ENCODE measurements at places on chromosomes 5 and 9. TPM values are rescaled to one million over a fixed set of nuclear protein-coding genes. Genes with fewer than 3 reads are reported as not detected.

Gene PRRX2
- not detected for total RNA-seq

Gene TMEM215
- 3.0 TPM for total RNA-seq

DNA sequence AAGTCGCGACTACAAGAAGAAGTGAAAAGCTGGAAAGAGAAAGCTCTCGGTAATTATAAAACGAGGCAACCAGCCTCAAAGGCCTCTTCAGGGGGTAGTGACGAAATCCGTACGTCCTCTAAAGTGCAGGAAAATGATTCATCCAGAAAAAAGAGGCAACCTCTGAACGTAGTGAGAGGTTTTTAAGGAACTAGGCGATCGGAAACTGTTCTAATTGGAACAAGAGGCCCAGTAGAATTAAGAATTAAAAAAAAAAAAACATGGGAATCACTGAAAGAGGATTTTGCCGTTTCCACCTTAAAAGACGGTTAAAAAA, 1.0 kb downstream of the CSNK1A1 start:
- H3K36me3 ChIP-seq = peaks cover 11% of the 10 kb centered on the region
- no peaks in the 10 kb centered on the region for H3K27me3 ChIP-seq
- peak overlapping the region; percentile 98 for H3K4me3 ChIP-seq

Gene SPINK13
- not detected for total RNA-seq

DNA sequence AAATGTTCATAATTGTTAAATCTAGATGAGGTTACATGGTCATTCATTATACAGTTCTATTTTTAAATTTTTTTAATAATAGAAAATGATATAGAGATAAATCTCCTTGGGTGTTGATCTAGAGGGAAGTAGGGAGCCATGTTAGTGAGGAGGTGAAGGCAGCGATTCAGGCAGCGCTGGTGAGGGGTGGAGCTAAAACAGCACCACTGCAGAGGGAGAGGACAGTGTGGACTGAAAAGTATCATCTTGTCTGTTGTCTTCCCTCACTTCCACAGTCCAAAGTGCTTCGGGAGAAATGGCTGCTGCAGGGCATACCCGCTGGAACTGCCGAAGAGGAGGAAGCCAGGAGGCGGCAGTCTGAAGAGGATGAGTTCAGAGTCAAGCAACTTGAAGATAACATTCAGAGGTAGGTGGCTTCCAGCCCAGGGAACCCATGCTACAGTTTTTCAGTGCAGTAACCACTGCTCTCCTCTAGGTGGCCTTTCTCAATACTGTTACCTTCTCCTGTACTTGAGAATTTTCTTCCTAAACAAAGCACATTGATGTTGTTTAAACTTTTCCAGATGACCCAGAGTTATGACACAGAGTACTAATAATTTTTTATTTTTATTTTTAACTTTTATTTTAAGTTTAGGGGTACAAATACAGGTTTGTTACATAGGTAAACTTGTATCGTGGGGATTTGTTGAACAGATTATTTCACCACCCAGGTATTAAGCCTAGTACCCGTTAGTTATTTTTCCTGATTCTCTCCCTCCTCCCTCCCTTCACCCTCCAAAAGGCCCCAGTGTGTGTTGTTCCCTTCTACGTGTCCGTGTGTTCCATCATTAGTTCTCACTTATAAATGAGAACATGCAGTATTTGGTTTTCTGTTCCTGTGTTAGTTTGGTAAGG, 100.5 kb downstream of the PALM2AKAP2 start:
- H3K27me3 ChIP-seq = no peaks in the 10 kb centered on the region
- H3K36me3 ChIP-seq = peaks cover 5% of the 10 kb centered on the region

Gene PCDHB9
- total RNA-seq = 3.6 TPM

Gene NFIL3
- total RNA-seq = 37.5 TPM

DNA sequence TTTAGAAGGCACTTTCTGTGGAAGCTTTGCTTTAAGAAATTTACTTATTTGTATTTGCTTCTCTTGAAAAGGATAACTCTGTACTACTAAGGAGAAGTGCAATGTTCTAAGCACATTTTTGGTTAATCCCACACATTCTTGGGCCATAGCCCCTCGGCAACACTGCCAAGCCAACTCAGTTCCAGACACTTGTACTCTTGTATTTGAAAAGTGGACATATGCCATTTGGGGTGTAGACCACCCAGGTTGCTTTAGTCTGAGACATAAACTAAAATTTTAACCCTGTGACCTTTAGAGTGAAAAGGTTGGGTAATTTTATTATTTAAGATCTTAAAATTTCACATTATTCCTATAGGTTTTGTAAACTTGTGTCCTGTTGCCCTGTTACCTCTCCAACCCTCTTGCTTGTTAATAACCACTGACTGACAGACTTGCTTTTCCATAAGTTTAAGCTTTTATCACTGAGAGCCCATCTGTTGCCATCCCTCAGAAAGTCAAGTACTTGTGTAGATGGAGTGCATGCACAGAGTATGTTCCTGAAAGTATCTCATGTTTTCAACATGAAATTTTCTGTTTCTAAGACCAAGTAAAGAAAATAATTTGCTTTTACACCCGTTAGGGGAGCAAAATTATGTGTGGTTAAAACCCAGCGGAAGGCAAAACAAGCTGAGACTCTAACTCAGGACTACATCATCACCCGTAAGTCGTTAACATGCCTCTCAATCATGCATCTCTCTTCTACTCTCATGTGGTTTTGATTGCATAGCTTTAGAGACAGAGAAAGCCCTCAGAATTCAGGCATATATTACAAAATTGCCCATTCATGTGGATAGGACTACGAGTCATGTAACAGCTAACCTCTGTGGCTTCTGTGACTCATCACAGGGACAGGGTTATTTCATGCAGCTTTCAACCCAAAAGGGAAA, 117.3 kb downstream of the GDNF start:
- peaks cover 54% of the 10 kb centered on the region for H3K4me1 ChIP-seq
- peak; percentile 99 for DNase-seq
- no peak overlapping the region for H3K4me3 ChIP-seq
- peaks cover 5% of the 10 kb centered on the region for H3K36me3 ChIP-seq
- H3K27ac ChIP-seq = peak overlapping the region; percentile 89
- H3K27me3 ChIP-seq = no peaks in the 10 kb centered on the region

DNA sequence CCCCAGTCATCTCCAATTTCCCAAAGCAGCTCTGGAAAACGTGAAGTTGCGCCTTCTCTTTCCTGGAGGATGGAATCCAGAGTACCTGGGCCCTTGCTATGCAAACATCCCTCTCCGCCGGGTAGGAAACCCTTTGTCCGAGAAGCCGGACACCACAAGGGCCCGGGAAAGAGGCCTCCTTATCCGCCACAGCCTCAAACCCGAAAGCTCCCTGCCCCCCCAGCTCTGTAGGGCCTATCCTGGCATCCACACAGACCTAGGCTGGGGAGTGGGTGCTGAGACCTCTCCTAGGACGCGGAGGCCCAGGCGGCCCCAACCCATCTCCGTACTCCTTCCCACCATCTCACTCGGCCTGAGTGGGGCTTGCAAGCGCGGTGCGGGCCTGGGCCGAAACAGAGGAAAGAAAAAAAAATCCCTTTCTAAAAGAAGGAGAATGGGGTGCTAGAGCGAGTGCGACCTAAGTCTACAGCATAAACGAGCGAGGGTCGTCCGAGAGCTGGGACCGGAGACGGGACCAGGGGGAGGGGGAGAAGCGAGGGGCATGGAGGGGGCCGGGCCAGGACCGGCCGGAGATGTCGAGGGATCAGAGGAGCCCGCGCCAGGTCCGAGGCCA, 624 bp downstream of the FBXW11 start:
- no peaks in the 10 kb centered on the region for H3K27me3 ChIP-seq
- no peak for DNase-seq
- H3K4me1 ChIP-seq = peaks cover 49% of the 10 kb centered on the region
- peak overlapping the region; percentile 98 for H3K27ac ChIP-seq

Gene CD14
- 0.34 TPM for total RNA-seq

DNA sequence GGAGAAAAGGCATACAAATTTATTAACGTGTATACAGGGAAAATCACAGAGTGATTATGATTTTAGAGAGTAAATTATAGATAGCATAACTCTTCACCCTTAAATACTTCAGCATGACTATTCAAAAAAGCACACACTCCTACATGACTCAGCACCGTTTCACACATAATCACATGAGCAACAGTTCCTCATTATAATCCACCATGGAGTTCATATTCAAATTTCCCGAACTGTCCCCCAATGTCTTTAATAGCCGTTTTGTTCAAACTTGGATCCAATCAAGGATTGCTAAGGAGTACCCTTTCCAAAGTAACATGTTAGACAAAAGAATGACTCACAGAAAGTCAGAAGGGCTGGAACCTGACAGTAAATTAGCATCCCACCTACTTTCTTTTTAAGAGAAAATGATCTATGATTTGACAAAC, 32.1 kb downstream of the RAPGEF1 start:
- H3K4me3 ChIP-seq = no peak overlapping the region
- H3K4me1 ChIP-seq = peaks cover 18% of the 10 kb centered on the region
- no peaks in the 10 kb centered on the region for H3K36me3 ChIP-seq
- DNase-seq = peak; percentile 79

GRCh38 chr5:64700765-64701164, 10.5 kb downstream of the SHISAL2B start:
- H3K4me3 ChIP-seq = no peak overlapping the region
- no peaks in the 10 kb centered on the region for H3K27me3 ChIP-seq
- DNase-seq = no peak
- no peaks in the 10 kb centered on the region for H3K4me1 ChIP-seq

- peaks cover 10% of the 10 kb centered on the region for H3K4me1 ChIP-seq
- peaks cover 3% of the 10 kb centered on the region for H3K36me3 ChIP-seq
- H3K27ac ChIP-seq = peak overlapping the region; percentile 88
- peak overlapping the region; percentile 88 for H3K4me3 ChIP-seq
Observed at GRCh38 chr5:40754381-40755092, 1.2 kb downstream of the TTC33 start.

- H3K36me3 ChIP-seq = no peaks in the 10 kb centered on the region
- H3K27me3 ChIP-seq = no peaks in the 10 kb centered on the region
- no peak overlapping the region for H3K27ac ChIP-seq
- H3K4me3 ChIP-seq = no peak overlapping the region
Observed at GRCh38 chr5:57041570-57041969, 89.6 kb upstream of the MIER3 start.

Gene ARHGEF37
- total RNA-seq = 1.4 TPM

GRCh38 chr5:16549491-16550206, 67.1 kb downstream of the RETREG1 start:
- peaks cover 5% of the 10 kb centered on the region for H3K4me1 ChIP-seq

Gene PCDHGA6
- total RNA-seq = 0.41 TPM

DNA sequence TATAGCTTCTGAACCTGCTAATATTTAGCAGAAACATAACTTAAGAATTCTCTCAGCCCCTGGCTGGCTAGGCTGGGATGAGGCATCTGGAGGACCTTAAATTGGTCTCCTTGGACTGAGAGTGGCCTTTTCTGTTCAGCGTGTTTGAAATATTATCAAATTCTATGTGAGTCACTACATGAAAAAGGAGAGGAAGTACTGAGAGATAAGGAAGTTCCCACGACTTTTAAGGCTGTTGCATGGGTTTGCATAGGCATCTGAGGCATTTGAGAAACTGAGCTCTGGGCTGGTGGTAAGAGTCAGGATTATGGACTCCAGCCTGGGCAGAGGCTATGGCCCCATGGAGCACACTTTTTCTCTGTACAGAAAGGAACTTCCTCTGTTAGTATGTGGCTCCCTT, 816.2 kb upstream of the GRAMD2B start:
- H3K27ac ChIP-seq = no peak overlapping the region
- H3K4me3 ChIP-seq = no peak overlapping the region
- H3K27me3 ChIP-seq = no peaks in the 10 kb centered on the region
- peak; percentile 91 for DNase-seq

- H3K36me3 ChIP-seq = peaks cover 12% of the 10 kb centered on the region
- H3K4me3 ChIP-seq = no peak overlapping the region
- H3K4me1 ChIP-seq = peaks cover 15% of the 10 kb centered on the region
- H3K27ac ChIP-seq = no peak overlapping the region
- no peak for DNase-seq
- H3K27me3 ChIP-seq = no peaks in the 10 kb centered on the region
Observed at GRCh38 chr9:114350636-114351401, 21.1 kb downstream of the ORM2 start.

Gene PFN3
- not detected for total RNA-seq

- H3K27ac ChIP-seq = no peak overlapping the region
- H3K4me3 ChIP-seq = no peak overlapping the region
- DNase-seq = no peak
Observed at GRCh38 chr9:131487621-131488031, 15.1 kb upstream of the POMT1 start.

- H3K4me1 ChIP-seq = no peaks in the 10 kb centered on the region
- peaks cover 3% of the 10 kb centered on the region for H3K27me3 ChIP-seq
- H3K27ac ChIP-seq = no peak overlapping the region
- DNase-seq = no peak
- H3K36me3 ChIP-seq = no peaks in the 10 kb centered on the region
Observed at GRCh38 chr9:136602193-136602885, 56.5 kb upstream of the NOTCH1 start.

GRCh38 chr9:16085167-16085726, 532.4 kb downstream of the CCDC171 start:
- no peaks in the 10 kb centered on the region for H3K36me3 ChIP-seq
- no peak for DNase-seq
- H3K4me1 ChIP-seq = no peaks in the 10 kb centered on the region
- no peak overlapping the region for H3K27ac ChIP-seq

DNA sequence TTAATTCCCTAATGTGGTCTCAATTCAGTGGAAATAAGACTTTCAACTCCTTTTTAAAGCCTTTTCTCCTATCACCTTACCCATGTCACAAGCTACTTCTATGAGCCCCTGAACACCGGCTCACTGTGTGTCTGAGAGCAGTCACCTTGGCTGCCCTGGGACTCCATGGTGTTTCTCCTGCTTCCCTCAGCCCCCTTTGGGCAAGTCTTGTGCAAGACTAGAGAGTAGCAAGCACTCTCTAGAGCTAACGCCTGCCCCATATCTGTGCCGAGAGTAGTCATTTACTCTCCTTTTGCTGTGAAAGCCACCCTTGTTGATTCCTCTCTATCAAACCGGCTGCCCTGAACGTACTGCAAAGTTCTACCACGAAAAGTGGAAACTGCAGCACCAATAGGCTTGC, 77.9 kb upstream of the DAB2 start:
- H3K36me3 ChIP-seq = no peaks in the 10 kb centered on the region
- H3K4me3 ChIP-seq = no peak overlapping the region
- no peak overlapping the region for H3K27ac ChIP-seq
- DNase-seq = no peak
- peaks cover 23% of the 10 kb centered on the region for H3K4me1 ChIP-seq

DNA sequence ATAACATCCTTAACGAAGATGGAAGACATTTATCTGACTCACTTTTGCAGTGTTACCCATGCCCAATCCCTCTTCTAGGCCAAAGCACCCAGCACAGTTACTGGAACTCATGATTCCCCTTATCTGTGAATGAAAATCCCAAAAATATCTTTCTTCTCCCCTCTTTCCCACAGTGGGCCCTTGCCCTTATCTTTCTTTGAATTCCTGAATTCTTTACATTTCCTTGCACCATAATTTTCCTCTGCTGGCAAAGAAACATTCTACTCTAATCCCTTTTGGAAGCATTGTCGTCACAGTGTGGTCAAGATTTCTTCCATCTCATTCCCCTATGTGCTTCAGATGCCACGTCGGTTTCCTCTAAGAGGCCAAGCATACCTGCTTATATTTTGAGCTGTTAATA, 135.9 kb upstream of the LIFR start:
- H3K4me3 ChIP-seq = no peak overlapping the region
- H3K4me1 ChIP-seq = no peaks in the 10 kb centered on the region
- DNase-seq = peak; percentile 11
- no peaks in the 10 kb centered on the region for H3K27me3 ChIP-seq
- H3K27ac ChIP-seq = no peak overlapping the region
